ENCODE measurements at places on chromosomes 6 and 20.

GRCh38 chr6:88984152-88984551 is 20.7 kb upstream of the RNGTT start:
- no peak for DNase-seq

DNA sequence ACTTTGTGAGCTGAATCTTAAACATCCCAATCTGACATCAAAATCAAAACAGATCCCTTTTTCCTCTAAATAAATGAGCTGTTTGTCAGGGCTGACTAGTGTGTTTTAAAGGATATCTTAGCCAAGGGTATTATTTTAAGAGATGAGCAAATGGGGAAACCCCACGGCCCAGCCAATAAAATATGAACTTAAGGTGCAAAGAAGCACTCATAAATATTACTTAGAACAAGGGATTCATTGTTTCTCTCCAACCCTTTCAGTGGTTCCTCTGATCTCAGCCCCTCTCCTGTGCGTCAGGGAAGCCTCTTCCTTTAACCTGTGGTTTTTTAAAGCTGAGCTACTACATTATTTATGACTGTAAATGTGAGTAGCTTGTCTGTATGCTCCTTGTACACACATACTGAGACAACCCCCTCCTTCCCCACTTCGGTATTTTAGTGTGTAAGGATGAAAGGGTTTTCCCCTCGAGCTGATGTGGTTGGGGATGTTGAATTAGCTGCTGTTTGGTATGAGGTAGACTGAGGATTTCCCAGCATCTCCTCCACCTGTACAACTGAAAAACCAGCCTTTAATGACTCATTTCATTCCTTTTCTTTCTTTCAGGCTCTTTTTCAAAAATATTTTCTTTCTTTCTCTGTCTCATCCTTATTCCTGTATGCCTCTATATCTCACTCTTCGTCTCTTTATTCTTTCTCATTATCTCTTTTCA is 6.5 kb downstream of the BMP5 start:
- no peak for DNase-seq

- no peak for DNase-seq
These were observed 779 bp upstream of the KCNG1 start for GRCh38 chr20:51023617-51024155.

DNA sequence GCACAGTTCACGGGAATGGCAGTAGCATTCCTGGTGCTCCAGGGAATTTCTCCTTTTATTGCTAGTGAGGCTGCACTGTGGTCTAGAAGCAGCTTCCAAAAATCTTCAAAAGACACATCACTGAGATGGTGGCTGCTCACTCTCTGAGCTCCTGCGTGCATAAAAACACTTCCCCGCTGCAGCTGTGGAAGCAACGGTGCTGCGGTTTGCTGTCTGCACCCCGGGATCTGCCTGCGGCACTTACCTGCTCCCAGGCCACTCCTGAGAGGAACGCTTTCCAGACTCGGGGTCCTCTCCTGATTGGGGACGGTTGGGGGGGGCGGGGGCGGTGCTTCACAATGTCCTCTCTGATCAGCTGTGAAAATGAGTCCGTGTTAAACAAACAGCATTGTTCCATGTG is 77.9 kb downstream of the TMEM242 start:
- DNase-seq, result no peak

- no peak for DNase-seq
These were observed 340 bp upstream of the VARS2 start for GRCh38 chr6:30913721-30914075.

- DNase-seq, result no peak
These were observed 14.9 kb downstream of the PRKN start for GRCh38 chr6:162712694-162713093.

DNA sequence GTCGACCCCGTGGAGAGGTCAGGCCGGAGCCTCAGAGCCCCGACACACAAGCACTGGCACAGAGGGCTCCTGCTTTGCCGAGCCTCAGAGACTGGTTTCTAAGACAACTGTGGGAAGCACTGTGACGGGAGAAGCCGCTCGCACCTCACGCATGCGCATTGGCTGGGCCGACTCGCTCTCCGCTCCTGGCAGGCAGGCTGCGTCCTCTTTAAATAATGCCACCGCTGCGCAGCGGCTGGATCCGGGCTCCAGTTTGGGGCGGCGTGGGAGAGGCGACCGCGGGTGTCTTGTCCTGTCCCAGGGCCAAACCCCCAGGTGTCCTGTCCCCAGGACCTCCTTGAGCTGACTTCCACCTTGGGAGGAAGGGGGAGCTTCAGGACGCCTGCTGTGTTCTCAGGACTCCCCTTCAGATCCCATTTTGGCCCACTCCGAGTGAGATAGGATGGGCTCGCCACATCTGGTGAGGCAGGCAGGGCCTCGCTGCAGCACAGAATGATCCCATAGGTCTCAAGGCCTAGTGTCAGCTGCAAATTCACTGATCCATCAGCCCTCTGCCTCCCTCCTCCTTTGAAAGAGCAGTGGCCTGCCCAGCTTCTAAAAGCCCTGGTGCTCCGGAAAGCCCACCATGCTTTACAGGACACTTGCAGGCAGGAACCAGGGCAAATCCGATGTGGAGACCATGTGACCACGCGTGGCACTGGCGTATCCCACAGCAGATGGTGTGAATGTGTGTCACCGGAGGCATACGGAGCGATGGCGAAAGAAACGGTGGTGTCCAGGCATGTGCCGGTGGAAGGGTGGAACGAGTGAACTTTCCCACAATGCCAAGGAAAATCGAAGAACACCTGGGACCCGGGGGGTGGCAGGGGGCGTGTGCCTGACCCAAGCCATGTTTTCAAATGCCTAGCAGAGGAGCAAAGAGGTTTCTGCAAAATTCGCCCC is 169.3 kb upstream of the ZNF337 start:
- DNase-seq, result no peak

GRCh38 chr20:9440892-9441291 is 73.5 kb upstream of the LAMP5 start:
- DNase-seq, result no peak

- peak; percentile 7 for DNase-seq
These were observed 28.7 kb downstream of the CFAP206 start for GRCh38 chr6:87436435-87436834.

DNA sequence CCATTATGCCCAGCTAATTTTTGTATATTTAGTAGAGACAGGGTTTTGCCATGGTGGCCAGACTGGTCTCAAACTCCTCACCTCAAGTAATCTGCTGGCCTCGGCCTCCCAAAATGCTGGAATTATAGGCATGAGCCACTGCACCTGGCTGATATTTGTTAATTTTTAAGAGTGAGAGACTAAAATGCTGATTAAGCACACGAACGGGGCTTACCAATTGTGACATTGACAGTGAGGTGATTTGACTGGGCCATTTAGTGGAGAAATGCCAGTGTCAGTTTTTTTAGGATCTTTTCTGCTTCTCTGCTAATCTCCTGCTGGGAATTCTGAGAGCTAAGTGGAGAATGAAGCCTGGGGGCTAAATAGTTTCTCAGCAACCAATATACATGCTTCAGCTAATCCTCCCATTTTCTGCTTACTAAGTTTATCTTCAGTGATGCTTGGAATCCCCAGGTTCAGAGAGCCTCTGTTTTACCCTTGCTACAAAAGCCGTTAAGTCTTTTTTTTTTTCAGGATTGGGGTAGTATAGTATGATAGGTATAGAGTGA is 9.8 kb upstream of the DEFB123 start:
- DNase-seq, result no peak

- DNase-seq, result no peak
These were observed 3.3 kb downstream of the PI16 start for GRCh38 chr6:36957773-36958271.

- no peak for DNase-seq
These were observed 54.7 kb downstream of the RRBP1 start for GRCh38 chr20:17627101-17627955.

DNA sequence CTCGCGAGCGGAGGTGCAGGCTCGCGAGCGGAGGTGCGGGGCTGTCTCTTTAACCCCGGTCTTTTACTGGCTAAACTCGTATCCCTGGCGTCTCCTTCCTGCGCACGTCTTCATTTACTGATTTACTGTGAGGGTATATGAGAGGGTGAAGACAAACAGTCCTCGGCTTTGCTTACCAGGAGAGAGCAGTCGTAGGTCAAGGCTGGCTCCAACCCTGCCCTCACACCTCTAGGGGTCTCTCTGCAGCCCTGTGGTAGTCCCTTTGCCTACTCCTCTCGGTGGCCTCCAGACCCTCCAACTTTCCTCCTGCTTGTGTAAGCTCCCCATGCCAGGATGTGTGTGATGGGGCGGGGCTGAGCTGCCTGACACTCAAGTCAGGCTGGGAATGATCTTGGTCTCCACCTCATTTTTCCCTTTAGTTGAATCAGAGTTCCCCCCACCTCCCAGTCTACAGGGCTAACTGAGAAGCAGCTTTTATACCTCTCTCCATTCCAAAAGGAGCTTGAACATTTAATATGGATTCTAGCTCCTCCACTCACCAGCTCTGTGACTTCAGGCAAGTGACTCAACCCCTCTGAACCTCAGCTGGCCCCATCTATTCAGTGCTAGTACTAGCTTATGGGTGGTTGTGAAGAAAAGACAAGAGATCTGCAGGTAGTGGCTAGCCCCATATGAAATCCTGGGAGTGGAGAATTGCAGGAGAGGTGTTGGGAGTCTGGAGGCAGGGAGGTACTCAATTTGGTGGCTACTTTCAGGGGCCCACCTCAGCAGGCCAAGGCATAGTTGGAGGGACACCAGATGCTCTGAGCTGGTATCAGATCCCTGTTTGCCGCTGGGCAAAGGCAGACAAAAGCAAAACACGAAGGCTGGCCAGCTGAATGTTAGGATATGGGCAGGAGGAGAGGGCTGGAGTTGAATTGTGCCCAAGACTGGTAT is 902 bp downstream of the SLC29A1 start:
- DNase-seq, result no peak

Data from GM12891 (cell line).